Anterior cingulate cortex (tissue), 58 donors: ENCODE measurements at places on chromosomes 2 and 18.

DNA sequence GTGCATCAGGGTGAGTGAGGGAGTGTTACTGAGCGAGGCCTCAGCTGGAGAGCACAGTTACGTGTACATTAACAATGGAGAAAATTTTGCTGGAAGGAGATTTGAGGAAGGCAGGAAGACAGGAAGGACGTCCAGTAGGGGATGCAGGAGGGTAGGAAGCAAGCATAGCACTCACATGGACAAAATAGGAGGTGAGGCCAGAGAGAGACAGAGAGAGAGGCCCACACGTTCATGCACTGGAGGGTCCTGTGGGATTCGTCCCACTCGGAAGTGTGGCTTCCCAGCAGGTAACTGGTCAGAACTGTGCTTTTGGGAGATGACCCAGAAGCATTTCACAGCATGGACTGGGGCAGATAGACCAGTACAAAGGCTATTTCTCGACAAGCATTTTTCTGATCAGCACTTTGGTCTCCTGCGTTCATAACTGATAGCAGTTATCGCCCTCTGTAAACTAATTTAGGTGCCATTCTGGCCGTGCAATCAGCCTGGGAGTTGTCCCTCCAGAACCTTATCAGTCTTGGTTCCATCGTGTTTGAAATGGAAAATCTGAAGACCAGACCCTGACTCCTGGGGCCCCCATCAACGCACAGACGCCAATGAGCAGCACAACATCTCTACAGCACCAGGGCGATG is 5.7 kb downstream of the LCT start:
- no peak for DNase-seq

DNA sequence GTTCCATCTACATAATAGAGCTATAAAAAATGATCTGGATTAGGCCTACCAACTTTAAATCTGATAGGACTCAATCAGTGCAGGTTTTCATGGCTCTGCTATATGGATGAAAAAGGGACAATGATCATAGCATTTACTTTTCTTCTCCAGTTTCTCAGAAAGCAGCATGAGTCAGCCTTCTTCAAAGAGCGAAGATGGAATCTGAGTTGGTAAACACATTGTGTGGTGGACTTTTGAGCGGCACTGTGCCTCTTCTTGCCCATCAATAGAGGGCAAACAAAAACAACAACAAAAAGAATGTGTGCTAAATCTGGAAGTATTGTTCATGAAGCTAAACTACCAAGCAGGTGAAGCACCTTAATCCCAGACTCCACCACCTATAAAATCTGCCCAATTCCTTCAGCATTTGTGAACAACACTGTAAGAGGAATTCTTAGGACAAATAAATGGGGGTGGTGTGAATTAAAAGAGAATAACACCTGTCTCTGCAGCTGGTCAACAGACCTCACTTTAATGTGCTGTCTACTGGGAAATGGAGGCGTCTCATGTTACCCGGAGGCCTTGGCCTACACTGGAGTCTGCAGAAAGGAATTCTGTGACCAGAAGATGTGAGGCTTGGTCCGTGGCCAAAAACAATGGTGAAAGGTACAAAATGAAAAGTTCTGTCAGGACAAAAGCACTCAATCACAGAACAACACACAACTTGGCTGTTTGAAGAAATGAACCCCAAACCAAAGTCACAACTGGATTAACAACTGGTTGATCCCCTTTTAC is 609.0 kb downstream of the IRS1 start:
- no peak for DNase-seq

GRCh38 chr2:148900350-148900837 is 25.4 kb downstream of the KIF5C start:
- no peak for DNase-seq

GRCh38 chr2:213316001-213316735 is 31.9 kb downstream of the SPAG16 start:
- DNase-seq, result no peak

GRCh38 chr2:30109856-30110255 is 37.0 kb upstream of the YPEL5 start:
- DNase-seq, result no peak

DNA sequence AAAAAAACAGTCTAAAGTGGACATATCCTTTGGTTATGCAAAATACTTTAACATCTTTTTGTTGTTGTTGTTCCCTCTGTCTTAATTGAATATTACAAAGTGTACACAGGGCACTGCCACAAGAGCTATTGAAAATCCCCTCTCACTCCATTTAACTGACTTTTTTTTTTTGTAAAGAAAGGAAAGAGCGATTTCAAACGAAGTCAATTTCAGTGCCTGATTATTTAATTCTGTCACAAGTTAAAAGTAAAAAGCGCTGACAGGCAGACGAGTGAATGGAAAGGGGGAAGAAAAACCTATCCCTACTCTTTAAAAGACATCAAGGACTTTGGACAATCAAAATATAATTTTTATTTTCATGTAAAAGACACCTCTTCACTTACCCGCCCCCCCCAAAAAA is 1.9 kb downstream of the FIGN start:
- no peak for DNase-seq

- no peak for DNase-seq
These were observed 137.9 kb upstream of the PARD3B start for GRCh38 chr2:204407204-204408014.

DNA sequence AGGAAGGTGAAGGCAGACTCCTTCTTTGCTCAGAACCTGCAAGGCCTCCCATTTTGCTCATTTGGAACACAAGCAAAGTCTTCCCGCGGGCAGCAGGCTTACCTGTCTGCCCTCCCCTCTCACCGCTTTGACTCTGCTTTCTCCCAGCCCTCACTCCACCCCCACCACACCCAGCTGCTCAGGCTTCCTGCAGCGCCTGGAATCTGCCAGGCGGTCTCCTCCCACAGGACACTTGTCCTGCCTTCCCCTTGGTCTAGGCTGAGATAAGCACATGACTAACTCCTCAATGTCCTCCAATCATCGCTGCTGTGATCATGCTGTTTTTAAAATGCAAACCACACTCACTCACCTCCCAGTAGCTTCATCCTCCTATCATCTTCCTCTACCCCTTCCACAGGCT is 430.0 kb downstream of the ZNF516 start:
- DNase-seq, result no peak

GRCh38 chr2:132645722-132646539 is 24.1 kb downstream of the LYPD1 start:
- DNase-seq, result no peak

GRCh38 chr18:62584241-62585120 is 61.7 kb downstream of the ZCCHC2 start:
- peak; percentile 69 for DNase-seq

GRCh38 chr2:176284461-176285049 is 15.3 kb downstream of the MTX2 start:
- DNase-seq, result no peak

GRCh38 chr2:238023608-238024007 is 37.2 kb upstream of the SCLY start:
- no peak for DNase-seq

- no peak for DNase-seq
These were observed 88.3 kb downstream of the DSC3 start for GRCh38 chr18:30954262-30954661.

- no peak for DNase-seq
These were observed 295.8 kb upstream of the ACVR2A start for GRCh38 chr2:147549054-147549453.

DNA sequence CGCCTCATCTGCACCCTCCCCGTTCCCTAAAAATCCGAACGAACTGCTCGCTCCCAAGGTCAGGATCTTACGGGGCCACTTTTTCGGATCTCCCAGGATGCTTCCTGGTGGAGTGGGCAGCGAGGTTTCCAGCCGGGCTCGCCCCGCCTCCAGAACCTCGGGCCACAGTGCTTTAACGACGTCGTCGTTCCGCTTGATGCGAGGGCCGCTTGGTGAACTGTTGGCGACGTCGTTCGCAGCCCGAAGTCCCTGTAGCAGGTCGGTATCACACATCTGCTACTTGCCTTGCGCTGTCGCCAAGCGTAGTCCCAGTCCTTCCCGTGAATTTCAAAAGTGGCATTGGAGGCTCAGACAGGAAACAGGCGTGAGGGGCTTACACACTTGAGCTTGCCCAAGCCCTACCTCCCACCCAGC is 15.3 kb downstream of the EVX2 start:
- DNase-seq, result no peak

GRCh38 chr2:24206242-24206641 is 31.4 kb downstream of the FAM228A start:
- DNase-seq, result no peak

- DNase-seq, result no peak
These were observed 75.5 kb upstream of the ZNF532 start for GRCh38 chr18:58788971-58789875.

GRCh38 chr2:33412920-33413319 is 63.5 kb upstream of the RASGRP3 start:
- no peak for DNase-seq

- DNase-seq, result no peak
These were observed 100.8 kb upstream of the CNGA3 start for GRCh38 chr2:98245491-98245890.

GRCh38 chr18:53093636-53094035 is 753.6 kb downstream of the DCC start:
- no peak for DNase-seq

- no peak for DNase-seq
These were observed 14.1 kb downstream of the CTDP1 start for GRCh38 chr18:79693561-79694205.

- no peak for DNase-seq
These were observed 33.1 kb downstream of the SLC8A1 start for GRCh38 chr2:40418614-40419363.

DNA sequence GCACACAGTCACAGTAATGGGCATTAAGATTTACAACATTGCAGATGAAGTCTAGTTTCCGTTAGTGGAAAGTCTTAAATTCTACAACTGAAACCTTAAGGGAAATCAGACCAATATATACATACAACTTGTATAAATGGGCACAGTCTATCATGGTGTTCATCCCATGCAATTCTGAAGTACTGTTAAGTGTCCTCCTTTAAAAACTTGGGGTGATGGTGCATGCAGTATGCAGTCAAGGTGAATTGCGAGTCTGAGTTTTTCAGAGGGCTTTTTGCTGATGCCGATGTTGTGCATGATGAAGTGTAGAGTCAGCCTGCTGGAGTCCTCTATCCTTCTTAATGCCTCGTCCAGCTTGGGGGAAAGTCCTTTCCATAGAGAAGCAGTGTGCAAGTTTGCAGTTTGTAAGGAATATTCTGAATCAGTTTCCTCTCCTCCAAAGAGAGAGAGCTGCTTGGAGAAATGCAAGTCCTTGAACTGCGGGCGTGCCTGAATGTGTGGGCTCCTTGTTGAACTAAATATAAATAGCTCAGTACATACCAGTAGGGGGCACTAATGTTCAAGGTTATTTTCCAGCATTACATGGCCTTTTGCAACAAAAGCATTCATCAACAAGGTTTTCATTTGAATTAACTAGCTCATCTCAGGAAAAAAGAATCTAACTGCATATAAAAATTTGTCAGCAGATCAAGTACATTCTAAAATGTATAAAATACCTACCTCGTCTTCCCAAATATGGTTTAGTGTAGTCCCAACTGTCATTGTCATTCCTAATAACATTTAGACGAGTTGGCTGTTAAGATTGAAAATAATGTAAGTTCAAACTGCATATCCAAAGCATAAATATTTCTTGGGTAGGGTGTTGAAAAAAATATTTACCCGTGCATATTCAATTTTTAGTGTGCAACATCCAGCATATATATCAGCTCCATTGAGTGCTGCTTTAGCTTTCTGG is 21.3 kb downstream of the HNRNPLL start:
- DNase-seq, result no peak

- no peak for DNase-seq
These were observed 215.8 kb upstream of the ACVR2A start for GRCh38 chr2:147628971-147629421.
